ENCODE measurements at places on chromosomes 3 and 15.

GRCh38 chr15:63572749-63573464 lies 24.3 kb upstream of the FBXL22 start:
- no peak for DNase-seq

DNA sequence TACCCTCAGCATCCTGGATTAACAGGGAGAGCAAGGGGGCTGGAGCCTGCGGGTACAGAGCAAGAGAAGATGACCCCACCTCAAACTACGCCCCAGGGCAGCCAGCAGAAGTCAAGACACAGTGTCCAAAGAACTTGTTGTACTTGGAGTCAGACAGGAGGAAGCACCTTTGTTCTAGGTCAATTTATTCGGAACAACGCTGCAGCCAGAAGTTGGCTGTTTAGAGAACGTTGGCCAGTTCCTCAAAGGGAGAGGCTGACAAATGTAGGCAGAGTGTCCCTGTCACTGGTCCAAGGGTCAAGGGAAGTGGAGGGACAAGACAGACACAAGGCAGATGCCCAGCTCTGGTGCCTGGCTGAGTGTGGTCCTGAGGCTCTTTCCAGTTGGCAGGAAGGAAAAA lies 32.1 kb upstream of the PIAS1 start:
- DNase-seq: no peak

- no peak for DNase-seq
Measured at GRCh38 chr3:99069973-99070372, 168.5 kb upstream of the DCBLD2 start.

DNA sequence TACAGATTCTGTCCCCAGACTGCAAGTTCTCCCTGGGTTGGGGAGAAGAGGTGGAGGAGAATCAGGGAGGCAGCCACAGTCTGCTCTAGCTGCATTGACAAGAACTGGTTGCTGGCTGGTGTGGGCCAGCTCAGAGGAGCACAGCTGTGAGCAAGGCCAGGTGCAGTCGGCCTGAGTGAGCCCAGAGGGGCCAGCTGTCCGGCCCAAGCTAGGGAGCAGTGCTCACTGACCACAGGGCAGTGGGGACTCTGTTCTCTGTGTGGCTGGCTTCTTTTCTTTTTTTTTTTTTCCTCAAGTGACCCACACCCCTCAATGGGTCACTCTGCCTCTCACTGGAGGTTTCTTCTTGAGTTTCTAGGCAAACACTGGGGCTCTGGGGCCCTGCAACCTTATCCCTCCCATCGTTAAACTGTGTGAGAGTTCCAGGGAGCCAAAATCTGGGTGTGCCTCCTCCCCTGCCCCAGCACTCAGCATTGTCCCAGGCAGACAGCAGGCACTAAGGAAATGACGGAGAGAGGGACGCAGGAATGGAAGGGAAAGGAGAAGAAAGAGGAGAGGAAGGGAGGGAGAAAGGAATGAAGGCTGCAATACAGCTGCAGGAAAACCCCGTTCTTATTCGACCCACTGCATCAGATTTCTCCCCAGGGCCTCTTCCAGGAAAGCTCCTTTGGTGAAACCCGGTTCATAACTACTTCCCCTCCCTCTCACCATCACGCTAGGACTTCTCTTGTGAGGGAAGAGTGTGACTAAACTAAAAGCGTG lies 37.7 kb upstream of the HES1 start:
- DNase-seq: no peak

DNA sequence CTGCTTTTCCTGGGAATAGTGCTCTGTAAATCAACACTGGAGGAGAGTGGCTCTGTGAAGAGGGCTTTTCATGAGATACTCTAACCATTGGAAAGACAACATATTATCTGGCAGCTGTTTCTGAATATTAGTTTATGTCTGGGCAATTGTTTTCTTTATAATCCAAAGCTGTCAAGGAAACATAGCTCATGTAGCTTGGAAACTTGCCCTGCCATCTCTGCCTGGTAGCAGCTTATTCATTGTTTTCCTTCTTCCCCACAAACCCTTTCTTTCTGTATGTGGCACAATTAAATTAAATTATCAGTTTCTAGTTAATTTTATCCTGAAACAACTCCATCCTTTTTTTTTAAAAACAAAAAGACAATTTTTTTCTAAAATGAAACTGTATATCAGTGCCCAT lies 160.0 kb downstream of the EDEM1 start:
- no peak for DNase-seq

GRCh38 chr3:45612138-45612537 lies 17.6 kb downstream of the LIMD1 start:
- no peak for DNase-seq

DNA sequence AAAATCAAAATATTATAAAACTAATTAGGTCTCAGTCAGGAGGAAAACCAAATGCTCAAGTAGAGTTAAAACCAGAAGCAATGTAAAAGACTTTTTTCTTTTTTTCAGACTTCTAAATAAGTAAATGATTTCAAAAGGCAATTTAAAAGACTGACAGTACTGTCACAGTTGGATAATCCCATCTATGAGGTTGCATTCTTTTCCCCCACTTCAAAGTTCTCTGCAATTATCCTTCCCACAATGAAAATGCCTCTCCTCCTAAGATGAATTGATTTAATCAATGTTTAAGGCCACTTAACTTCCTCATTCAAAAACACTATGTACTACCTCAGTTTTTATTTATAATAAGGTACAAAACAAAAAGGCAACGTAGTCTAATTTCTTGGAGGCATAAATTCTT lies 8.1 kb downstream of the MRPL3 start:
- DNase-seq: no peak

DNA sequence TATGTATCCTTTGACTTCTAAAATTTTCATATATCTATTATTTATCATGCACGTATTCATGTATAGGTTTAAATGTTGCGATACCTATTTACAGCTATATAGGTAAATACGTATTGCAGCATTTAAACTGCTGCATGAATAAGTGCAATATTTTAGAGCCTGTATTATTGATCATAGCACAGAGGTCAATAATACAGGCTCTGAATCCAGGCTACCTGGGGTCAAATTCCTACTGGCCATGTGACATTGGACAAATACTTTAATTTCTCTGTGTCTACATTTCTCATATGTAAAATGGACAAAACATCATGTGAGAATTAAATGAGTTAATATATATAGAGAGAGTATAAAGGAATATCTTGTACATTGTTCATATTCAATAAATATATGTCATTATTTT lies 352.9 kb upstream of the ROBO2 start:
- no peak for DNase-seq

Data from NCI-H2107 (cell line).